ENCODE measurements at places on chromosomes 4 and X.

- no peak for DNase-seq
Measured at GRCh38 chrX:108361316-108361715, 76.9 kb downstream of the COL4A6 start.

- DNase-seq, result no peak
Measured at GRCh38 chr4:160580581-160580980, 1477.7 kb downstream of the RAPGEF2 start.

- peak; percentile 71 for DNase-seq
Measured at GRCh38 chr4:77959566-77960338, 97.1 kb downstream of the MRPL1 start.

- no peak for DNase-seq
Measured at GRCh38 chrX:12488771-12489170, 302.4 kb upstream of the PRPS2 start.

DNA sequence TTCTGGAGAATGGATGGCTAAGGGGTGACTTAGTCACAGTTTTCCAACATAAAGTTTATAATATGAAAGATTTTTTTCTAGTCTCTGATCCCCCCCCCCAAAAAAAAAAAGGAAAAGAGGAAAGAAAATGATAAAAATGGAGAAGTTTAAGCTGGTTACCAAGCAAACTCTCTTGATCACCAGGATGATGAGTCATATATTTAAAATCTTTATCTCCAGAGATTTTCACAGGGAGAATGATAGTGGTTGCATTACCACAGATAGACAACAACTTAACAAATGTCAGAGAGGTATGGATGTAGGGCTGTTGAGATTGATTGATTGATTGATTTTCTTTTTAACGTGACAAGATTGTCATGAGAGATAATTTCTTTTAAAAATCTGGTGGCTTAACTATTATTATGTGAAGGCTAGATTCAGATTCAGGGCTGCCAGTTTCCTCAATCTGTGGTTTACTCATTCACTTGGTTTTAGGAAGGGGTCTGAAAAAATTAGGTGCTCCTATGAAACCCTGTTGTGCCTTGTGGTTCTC lies 13.3 kb upstream of the TEX13C start:
- no peak for DNase-seq

DNA sequence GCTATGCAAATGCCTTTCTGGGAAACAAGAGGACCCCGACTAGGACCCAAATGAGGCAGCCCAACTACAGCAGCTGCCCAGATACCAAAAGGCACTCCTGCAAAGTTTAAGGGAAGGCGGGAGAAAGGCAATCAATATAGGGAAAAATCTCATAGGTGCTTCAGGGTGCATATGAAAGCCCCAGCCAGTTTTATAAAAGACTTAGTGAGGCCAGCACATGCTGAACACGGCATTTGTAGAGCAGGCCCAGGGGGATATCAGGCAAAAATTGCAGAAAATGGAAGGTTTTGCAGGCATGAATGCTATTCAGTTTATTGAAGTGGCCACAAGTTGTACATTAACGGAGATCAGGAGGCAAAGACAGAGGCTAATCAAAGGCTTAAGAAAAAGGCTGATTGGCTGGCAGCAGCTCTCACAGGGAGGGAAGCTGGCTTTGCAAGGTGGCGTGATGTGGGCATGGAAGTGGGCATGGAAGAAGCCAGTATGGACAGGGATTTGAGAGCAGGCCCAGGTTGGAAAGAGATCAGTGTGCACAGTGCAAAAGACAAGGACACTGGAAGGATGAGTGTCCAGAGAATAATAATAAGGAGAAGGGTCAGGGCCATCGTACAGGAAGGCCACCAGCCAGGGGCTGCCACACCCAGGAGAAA lies 37.7 kb upstream of the UGT2B7 start:
- DNase-seq, result peak; percentile 1

DNA sequence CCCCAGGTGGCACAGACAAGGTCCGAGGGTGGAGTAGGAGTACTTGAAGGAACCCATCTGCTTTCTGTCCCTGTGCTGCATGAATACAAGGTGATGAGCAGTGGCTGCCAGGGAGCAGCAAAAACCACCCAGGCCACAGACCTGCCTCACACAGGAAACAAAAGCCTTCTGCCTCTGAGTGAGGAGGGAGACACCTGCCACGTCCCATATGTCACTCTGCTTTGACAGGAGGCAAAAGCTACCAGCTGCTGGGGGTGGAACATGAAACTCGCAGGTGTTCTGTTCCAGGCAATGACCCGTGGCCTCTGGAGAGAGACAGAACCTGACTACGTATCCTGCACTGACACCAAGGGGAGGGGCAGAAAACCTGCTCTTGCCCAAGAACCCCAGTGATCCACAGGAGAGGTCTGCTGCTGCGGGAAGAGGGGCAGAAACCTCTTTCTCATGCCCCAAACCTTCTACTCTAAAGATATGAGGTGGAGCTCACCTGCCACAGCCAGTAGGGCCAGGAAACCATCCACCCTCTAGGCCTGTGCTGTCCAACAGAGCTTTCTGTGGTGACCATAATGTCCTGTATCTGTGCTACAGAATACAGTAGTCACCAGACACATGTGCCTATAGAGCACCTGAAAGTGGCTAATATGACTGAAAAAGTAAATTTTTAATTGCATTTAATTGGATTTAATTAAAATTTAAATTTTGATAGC lies 172.9 kb downstream of the PRDM5 start:
- no peak for DNase-seq

GRCh38 chrX:149948016-149948415 lies 9.7 kb upstream of the EOLA2 start:
- DNase-seq, result no peak

- DNase-seq, result no peak
Measured at GRCh38 chr4:94934864-94935263, 177.1 kb downstream of the BMPR1B start.

DNA sequence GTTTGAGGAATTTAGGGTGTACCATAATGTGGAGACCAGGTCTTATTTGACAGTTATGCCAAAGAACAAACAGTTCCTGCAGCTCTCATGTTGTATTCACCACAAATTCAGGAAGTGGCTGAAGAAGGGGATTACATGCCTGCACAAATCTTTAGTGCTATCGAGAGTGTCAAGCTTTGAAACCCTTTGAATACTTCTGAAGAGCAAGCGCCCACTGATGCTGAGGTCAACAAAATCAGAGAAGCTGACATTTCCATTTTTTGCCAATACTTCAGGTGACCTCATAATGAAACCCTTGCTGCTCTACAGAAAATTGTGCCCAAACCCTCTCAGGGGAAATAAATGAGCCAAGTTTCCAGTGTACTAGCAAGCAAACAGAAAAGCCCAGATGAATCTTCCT lies 28.4 kb downstream of the PAK3 start:
- no peak for DNase-seq

GRCh38 chrX:10666102-10666501 lies 45.7 kb upstream of the MID1 start:
- DNase-seq, result no peak

- no peak for DNase-seq
Measured at GRCh38 chr4:88533937-88534750, 10.6 kb upstream of the PYURF start.

DNA sequence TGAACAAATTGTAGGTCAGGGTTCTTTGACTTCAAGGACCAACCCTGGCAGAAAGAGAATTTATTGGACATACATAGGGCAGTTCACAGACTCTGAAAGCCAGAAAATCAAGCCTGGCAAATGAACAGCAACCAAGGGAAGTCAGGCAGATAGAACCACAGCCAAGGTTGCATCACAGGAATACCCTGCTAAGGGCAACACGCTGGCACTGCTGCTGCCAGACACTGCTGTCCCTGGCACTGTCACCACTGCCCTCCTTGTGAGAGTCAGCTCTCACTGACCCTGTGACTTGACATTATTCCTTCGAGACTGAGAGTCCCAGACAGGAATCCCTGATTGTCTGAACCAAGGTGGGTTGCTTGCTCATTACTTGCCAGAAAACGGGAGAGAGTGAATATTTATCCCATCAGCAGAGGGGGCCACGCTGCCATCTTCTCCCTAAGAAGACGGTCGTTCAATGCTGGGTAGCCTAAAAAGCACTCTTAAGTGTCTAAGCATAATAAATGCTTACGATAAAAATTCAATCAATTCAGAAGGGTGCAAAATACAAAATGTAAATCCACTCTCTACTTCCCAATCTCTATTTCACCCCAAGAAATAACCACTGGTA lies 23.2 kb upstream of the PTTG2 start:
- no peak for DNase-seq
